ENCODE measurements at places on chromosomes 16 and 17. TPM values are rescaled to one million over a fixed set of nuclear protein-coding genes. Genes with fewer than 3 reads are reported as not detected.

ZSCAN10 gene
- 0.26 TPM for total RNA-seq

PRSS27 gene
- total RNA-seq = 1.4 TPM

CACNA1H gene
- 9.5 TPM for total RNA-seq

DNA sequence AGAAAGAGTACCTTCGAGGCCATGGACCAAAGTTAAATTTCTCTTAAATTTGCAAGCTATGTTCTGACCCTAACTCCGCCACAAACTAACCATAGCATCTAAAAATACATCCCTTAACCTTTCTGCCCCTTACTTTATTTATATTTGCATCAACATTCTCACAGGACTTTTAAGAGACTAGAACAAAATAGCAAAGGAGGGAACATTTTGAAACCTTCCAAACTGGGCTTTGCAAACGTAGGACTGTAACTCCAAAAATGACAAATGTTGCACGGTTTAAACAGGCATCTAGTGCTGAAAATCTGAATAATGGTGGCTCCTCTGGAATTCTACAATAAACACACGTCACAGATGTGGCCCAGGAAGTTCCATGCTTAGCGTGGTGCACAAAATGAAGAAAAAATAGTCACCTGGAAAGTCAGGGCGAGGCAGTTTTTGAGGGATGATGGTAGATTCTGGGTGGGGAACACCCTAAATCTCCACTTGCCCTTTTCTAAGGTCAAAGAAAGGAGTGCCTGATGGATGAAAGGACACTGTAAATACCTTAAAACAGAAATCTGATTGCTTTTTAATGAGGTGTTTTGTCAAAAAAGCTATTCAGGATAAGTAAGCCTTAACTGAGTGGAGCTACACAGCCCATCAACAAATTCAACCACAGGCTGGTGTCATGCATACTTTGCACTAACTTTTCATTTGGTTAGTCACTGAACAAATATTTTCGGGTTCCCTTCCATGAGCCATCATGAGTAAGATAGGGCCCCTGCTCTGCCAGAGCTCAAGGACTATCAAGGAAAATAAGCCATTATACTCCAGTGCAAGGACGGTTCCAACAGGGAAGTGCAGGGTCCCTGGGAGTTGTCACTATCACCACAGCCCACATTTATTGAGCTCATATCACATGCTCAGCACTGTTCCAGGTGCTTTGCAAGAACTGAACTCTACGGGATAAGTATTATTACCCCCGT, 21.2 kb downstream of the ARHGAP17 start:
- no peak for DNase-seq

DNA sequence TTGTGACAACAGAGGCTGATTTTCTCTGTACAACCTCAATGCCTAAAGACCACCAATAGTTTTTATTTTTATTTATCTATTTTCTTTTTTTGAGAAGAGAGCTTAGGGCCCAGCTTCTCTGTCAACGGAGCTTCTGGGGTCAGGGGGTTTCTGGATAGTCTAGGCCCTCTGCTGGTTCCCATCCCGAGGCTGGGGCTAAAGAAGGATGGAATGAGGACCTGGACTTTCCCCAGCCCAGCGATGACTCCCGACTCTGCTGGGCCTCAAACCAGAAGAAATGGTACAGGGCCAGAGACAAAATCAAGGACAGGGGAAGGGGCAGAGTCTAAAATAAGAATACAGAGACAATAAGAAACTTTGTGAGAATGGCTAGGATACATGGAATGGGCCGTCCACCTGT, 5.7 kb upstream of the TSPOAP1 start:
- DNase-seq = no peak

DNA sequence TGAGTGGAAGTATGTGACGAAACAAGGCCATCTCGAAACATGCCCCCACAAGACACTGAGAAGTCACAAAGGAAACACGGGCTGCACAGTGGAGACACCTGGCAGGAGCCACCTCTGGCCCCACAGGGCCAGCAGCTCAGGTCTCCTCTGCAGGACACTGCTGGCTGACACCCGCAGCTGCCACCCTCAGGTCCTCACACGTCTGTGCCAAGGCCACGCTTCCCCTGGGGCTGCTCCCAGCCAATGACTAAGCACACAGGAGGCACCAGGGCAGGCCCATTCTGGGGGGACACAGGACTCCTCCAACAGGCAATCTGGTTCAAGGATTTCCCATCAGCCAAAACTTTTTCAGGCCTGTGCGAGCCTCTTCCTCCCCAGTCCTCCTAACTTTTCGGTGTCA, 36.4 kb downstream of the MBTPS1 start:
- no peak for DNase-seq

- DNase-seq = no peak
Measured at GRCh38 chr17:8147141-8147804, 4.9 kb downstream of the PER1 start.

All from T-helper 17 cell (primary cell).